DMS153 (cell line): ENCODE measurements at places on chromosomes 2 and 18.

- no peak for DNase-seq
Measured at GRCh38 chr2:29054430-29054829, 19.9 kb downstream of the PCARE start.

- no peak for DNase-seq
Measured at GRCh38 chr2:10712185-10712809, 9.1 kb upstream of the ATP6V1C2 start.

DNA sequence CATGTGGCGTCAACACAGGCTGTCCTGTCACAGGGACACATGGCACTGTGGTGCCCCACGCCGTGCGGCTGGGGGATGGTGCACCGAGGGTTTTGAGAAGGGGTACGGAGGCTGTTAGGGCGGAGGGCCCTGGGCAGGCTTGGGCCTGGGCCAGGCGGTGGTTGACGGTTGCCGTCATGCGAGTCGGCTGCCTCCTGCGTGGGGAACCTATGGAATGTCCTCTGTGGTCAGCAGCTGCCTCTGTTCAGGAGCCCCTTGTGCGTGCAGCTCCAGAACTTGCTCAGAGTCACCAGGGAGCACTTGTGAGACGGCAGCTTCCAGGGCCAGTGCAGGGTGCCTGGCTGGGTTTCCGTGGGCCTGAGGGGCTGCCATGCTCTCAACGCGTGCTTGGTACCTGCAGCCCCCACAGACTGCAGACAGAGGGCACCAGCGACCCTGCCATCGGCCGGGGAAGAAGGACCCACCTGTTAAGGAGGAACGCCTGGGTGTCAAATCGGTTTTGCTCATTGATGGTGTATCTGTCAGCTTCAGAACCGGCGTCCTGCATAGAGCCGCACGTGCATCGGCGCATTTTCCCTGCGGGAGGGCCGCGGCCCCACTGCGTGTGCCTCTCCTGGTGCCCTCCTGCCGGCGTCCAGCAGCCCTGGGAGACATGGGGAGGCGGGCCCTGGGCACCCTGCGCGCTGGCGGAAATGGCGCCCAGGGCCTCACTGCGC lies 10.0 kb upstream of the D2HGDH start:
- DNase-seq: no peak

- DNase-seq: no peak
Measured at GRCh38 chr2:58032016-58032763, 14.4 kb upstream of the VRK2 start.

DNA sequence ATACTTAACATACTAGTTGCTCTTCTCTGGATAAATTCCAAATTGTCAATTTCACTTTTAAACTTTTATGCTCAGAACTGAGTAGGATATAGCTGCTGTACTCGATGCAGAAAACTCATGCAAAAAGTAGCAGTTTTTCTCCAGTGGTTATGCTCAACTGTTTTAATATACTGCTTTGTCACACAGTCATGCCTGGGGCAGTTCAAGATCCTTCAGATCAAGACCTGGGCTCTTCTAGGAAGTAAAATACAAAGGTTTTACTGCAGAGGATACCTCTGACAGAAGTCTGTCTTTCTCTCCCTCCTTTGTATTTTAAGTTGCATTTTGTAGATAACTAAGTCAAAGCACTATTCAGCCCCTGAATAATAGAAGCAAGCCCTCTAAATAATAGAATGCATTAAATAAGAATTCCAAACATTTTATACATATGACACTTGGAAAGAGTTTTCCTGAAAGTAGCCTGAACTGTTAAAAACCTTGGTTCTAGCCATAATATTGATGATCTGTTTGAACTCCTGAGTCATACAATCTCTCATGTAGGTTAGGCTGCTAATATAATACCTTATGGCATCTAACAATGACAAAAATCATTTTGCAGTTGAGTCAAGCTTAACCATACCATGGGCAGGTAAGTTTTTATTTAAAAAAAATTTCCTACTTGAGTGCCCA lies 183.3 kb upstream of the TRIB2 start:
- no peak for DNase-seq

DNA sequence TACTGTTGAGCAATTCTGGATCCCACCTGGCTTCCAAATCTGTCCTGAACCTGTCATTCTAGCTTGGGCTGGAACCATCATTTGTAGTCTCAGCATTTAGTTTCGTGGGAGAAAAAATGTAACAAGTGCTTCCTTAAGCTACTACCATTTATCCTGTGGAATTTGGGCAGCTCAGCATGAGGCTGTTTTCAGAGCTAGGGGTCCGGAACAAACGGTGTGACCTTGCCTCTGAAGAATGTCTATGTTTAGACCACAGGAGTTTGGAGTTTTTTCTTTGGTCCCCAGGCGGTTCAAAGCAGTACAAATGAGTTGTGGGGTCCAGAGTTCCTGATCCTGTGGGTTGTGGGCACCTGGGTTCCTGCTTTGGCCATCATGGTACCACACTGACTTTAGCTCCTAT lies 59.1 kb upstream of the TMEM178A start:
- no peak for DNase-seq

GRCh38 chr18:44325903-44326635 lies 354.6 kb upstream of the SETBP1 start:
- peak; percentile 36 for DNase-seq

- no peak for DNase-seq
Measured at GRCh38 chr2:232593982-232594381, 39.4 kb upstream of the EFHD1 start.

DNA sequence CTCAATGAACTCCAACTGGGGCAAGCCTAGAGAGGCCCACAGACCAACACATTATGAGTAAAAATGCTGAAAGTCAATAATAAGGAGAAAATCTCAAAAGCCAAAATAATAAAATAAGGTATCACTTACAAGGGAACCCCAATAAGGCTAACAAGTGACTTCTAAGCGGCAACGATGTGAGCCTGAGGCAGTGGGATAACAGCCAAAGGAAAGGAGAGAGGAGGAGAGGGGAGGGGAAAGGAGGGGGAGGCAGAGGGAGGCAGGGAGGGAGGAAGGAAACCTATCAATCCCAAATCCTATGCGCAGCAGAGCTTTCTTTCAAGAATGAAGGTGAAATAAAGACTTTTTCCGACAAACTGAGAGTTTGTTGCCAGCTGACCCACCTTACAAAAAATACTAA lies 6.0 kb upstream of the NFATC1 start:
- no peak for DNase-seq
